CMK (cell line): ENCODE measurements at places on chromosomes 12 and 14.

- no peak for DNase-seq
Observed at GRCh38 chr12:108914121-108914531, 34.2 kb downstream of the DAO start.

- no peak for DNase-seq
Observed at GRCh38 chr12:127172861-127173260, 1094.1 kb upstream of the TMEM132C start.

GRCh38 chr12:89476232-89476631 lies 48.4 kb downstream of the GALNT4 start:
- no peak for DNase-seq

DNA sequence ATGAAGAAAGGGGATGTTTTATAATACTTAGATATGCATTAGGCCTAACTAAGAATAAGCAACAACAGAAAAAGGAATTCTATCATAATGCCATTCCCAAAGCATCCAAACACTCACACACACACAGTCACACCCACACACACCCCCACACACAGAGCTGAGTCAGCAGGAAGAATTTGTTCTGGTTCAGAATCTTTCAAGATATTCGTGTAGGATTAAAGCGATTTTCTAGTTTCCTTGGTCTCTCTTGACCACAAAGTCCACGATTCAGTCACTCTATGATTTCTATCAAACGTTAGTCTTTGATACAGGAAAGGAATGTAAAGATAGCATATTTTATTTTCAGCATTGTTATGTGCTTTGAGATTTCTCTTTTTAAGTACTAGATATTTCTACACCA lies 382.6 kb upstream of the DCN start:
- no peak for DNase-seq

DNA sequence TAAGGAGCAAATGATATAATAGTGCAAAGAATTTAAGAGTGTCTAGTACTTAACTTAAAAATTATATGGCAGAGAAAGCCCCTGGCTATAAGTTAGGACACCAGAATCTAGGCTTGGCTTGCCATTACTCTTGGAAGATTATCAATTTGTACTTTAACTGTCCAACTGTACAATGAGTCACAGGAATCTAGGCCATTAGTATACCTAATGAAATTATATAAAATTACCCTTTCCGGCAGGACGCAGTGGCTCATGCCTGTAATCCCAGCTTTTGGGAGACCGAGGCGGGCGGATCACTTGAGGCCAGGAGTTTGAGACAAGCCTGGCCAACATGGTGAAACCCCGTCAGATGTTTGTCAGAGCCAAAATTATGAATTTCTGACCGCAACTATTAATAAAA lies 691 bp upstream of the OR6S1 start:
- DNase-seq, result no peak

- no peak for DNase-seq
Observed at GRCh38 chr14:35355981-35356841, 48.3 kb downstream of the NFKBIA start.

GRCh38 chr14:78451319-78451695 lies 281.1 kb downstream of the NRXN3 start:
- no peak for DNase-seq

GRCh38 chr12:76920172-76921099 lies 41.6 kb upstream of the CSRP2 start:
- no peak for DNase-seq

DNA sequence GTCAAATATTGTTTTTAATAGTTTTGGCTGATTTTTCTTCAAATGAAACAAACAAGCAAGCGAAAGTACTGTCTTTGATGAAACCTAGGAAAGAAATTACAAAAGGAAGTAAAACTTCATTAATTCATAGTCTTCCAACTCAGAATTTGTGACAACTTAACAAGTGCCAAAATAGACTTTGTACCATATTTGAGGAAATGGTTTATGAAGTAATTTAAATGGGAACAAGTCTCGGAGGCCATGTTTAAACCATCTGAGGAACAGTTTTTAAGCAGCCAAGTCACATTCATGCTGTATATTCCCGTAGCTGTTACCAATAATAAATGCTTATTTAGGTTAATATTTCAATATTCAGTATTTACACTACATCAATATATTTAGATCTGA lies 745 bp upstream of the ARHGDIB start:
- DNase-seq, result no peak

DNA sequence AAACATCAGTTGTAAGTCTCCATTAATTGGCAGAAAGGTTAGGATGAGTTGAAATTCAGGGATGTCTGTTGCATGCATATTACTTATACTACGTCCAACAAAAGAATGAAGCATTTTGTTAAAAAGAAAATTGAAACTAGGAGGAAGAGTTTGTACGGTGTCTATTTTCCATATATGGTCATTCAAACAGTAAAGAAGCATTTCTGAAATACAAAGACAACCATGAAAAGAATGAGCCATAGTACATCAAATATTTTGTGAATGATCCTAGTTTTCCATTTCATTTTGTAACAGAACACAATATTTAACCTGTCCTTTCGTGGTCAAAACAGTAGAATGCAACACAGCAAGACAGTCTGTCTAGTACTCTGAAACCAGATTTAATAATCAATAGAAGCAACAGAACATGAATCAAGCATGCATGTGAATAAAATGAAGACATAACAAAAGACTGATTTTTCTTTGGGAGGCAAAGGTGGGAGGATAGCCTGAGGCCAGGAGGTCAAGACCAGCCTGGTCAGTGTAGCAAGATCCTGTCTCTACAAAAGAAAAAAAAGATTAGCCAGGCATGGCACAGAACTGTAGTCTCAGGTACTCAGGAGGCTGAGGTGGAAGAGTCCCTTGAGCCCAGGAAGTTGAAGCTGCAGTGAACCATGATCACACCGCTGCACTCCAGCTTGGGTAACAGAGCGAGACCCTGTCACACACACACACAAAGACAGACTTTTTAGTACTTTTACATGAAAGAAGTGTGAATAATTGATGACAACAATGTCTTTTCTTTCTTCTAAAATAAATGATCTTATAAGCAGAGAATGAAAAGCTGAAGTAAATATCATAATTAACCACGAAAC lies 156.0 kb downstream of the LRIG3 start:
- no peak for DNase-seq

DNA sequence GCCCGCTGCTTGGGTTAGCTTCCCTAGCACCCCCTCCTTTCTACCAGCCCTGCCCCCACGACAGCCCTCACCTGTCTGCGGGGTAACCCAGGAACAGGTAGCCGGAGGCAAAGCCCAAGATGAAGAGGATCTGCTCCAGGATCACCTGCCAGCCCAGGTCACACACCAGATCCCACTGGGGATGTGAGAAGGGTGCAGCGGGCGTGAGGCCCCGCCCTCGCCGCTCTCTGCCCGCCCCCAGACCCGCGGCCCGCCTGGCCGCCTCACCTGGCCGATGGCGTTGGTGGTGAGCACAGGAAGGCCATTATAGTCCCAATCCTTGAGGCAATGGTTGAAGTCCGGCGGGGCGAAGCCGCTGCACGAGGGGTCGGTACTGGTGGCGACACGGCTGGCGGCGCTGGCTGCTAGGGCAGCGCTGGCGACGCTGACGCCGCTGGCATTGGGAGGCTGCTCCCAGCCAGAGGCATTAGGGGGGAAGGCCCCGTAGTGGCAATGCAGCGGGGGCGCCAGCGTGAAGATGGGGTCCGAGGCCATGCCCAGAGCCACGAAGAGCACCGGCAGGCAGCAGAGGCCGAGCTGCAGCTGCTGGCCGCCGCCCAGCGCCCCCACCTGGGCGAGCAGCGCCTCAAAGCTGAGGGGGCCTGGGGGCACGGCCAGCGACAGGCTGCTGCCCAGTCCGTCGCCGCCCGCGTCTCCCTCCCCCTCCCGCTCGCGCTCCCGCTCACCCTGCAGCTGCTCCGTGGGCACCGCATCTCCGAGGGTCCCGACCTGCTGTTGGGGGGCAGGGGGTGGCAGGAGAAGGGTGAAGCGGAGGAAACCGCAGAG lies 794 bp downstream of the SLC22A17 start:
- DNase-seq, result no peak

- DNase-seq, result no peak
Observed at GRCh38 chr12:94299846-94300245, 151.5 kb downstream of the PLXNC1 start.

GRCh38 chr12:76556368-76556767 lies 3.2 kb downstream of the OSBPL8 start:
- no peak for DNase-seq

DNA sequence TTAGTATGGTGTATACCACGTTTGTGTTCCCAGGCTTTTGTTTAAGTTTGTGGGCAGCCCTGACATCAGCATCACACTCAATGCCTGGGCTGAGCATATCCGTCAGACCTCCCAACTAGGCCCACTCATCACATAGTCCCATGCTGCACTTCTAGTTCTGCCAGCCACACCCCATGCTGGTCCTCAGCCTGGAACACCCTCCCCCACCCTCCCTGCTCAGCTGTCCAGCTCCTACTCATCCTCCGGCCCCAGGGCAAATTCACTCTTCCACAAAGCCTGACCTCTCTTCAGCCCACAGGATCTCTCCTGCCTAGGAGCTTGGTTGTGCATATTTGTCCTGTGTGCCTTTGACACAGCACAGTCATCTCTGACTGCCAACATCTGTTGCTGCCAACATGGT lies 3.9 kb upstream of the ENDOU start:
- DNase-seq, result no peak

GRCh38 chr14:61749867-61750266 lies 12.4 kb upstream of the SNAPC1 start:
- no peak for DNase-seq

DNA sequence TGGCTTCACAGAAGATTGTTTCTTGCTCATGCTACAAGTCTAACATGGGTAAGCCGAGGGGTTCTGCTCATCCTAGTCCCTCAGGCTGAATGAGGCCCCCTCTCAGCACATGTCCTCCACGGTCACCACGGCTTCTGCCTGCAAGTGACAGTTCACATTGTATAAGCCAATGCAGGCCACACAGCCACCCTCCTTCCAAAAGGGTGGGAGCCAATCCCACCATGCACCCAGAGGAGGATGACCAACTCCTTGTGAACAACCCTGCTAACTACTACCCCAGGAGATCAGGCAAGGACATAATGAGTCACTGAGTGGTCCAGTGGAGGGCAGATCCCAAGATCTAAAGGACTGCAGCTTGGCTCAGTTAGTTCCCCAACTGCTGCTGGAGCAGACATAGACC lies 6.1 kb downstream of the SPRING1 start:
- DNase-seq, result no peak

GRCh38 chr14:24416254-24416931 lies 13.1 kb downstream of the CBLN3 start:
- no peak for DNase-seq

- DNase-seq, result no peak
Observed at GRCh38 chr14:81406863-81407262, 6.7 kb upstream of the STON2 start.

- no peak for DNase-seq
Observed at GRCh38 chr12:38123566-38124246, 192.9 kb upstream of the ALG10B start.

DNA sequence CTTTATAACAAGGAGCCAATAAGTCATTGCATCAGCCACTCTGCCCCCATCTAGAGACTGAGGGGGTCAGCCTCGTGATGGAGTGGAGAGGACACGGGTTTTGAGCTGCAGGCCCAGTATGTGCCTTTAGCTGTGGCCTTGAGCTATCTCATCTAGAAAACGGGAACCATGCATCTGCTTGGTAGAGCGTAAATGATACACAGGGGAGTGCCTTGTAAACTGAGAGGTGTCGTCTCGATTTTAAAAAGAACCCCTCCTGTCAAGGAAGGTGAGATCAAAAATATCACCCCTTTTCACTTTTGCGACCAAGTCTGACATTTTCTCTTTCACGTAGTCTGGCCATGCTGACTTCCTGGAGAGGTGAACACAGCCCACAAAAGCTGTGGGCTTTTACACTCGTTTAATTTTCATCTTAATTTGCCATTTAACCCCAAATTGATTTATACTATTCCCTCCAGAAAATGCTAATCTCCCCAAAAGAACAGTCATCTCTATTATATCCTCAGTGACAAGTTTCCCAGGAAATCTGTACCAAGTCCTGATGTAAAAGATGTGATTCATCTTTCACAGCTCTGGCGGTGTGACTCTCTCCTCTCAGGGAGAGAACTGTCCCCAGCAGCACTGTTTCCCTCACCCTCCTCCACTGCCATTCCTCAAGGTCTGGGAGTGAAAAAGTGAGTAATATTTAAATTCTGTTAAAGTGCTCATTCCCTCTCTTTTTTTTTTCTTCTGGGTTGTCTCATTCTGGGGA lies 30.6 kb downstream of the VCPKMT start:
- DNase-seq, result no peak

- no peak for DNase-seq
Observed at GRCh38 chr14:50395448-50395847, 1.2 kb downstream of the CDKL1 start.

DNA sequence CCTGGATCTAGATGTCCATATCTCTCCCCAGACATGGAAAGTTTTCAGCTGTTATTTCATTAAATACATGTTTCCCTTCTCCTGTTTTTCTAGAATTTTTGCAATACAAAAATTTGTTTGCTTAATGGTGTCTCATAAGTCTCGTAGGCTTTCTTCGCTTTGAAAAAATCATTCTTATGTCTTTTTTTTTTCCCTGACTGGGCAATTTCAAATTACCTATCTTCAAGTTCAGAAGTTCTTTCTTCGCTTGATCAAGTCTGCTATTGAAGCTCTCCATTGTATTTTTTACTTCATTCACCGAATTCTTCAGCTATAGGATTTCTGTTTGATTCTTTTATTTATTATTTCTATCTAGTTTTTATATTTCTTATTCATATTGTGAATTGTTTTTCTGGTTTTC lies 130.2 kb upstream of the WSCD2 start:
- no peak for DNase-seq

GRCh38 chr12:132333273-132333672 lies 3.9 kb upstream of the GALNT9 start:
- no peak for DNase-seq

GRCh38 chr14:99562856-99563748 lies 40.9 kb downstream of the CCDC85C start:
- no peak for DNase-seq
